Sigmoid colon (tissue), 7 donors: ENCODE measurements at places on chromosomes 7 and 10. TPM values are rescaled to one million over a fixed set of nuclear protein-coding genes. Genes with fewer than 3 reads are reported as not detected.

DNA sequence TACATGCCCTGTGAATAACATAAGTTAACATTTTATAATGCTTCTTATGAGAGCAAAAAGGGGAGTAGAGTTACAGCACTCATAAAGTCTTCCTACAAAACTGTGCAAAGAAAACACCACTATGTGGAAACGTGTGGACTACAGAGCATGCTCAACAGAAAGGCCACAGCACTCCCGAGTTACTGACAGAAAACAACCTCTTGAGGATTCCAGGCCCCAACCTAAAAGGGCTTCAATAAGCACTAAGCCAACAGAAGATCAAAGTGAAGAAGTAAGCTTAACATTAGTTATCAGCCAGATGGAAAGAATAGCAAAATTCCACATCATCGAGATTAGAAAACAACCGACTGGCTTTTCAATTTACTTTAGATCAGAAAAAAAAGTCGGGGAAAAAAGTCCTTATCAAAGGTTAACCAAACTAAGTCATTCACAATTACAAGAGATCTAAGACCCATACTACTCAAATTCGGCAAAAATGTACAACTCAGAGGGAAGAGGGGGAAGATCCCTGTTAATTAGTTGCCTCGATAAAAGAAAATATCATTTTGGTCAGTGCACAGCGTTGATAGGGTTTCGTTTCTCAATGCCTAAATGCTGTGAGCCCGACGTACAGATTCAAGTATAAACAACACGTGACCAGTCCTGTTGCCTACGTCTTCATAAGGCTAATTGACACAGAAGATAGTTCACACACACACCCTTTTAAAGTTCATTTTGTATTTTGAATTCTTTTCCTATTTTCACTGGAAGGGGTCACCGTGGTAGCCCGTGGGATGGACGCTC, 1.4 kb downstream of the KBTBD2 start:
- DNase-seq, result no peak

FLNC gene
- 489 TPM for total RNA-seq

ALOX5 gene
- total RNA-seq, result 25.3 TPM

GRCh38 chr10:71075759-71076472, 136.5 kb upstream of the UNC5B start:
- DNase-seq, result peak; percentile 53

- DNase-seq, result peak; percentile 80
These were observed 19.1 kb downstream of the SLC16A12 start for GRCh38 chr10:89516149-89516832.

PLAC9 gene
- total RNA-seq, result 20.8 TPM

DNA sequence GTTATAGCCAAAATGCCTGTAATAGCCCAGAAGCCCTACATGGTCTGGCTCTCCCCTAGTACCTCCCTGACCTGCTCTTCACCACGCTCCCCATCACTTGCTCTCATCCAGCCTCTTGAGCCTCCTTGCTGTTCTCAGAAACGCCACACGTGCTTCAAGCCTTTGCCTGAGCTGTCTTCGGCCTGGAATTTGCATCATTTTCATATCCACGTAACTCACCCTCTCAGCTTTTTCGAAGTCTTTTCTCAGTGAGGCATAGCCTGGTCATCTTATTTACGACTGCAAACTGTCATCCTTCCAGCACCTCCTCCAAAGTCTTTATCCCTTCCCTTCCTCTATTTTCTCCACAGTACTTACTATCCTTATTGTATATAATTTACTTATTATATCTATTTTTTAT, 151.0 kb upstream of the AHR start:
- DNase-seq, result no peak
